ENCODE measurements at places on chromosomes 12 and 14. TPM values are rescaled to one million over a fixed set of nuclear protein-coding genes. Genes with fewer than 3 reads are reported as not detected.

- no peak for DNase-seq
Measured at GRCh38 chr14:67882986-67883555, 63.5 kb downstream of the RAD51B start.

GRCh38 chr14:23670481-23670880, 34.3 kb downstream of the DHRS2 start:
- DNase-seq = no peak

DNA sequence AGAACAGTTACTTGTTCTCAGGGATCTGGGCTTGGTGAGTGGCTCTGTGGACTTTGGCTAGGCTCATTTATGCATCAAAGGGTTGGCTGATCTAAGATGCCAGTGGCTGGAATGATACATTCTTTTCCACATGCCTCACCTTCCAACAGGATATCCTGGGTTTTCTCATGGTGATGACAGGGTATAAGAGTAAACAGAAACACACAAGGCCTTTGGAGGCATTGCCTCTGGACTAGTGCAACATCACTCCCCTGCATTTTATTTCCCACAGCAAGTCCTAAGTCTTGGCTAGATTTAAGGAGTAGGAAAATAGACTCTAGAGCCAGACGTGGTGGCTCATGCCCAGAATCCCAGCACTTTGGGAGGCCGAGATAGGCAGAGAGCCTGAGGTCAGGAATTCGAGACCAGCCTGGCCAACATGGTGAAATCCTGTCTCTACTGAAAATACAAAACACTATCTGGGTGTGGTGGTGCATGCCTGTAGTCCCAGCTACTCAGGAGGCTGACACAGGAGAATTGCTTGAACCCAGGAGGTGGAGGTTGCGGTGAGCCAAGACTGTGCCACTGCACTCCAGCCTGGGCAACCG, 47.9 kb downstream of the RPH3A start:
- DNase-seq = no peak

GZMB gene
- 0.62 TPM for total RNA-seq

DNA sequence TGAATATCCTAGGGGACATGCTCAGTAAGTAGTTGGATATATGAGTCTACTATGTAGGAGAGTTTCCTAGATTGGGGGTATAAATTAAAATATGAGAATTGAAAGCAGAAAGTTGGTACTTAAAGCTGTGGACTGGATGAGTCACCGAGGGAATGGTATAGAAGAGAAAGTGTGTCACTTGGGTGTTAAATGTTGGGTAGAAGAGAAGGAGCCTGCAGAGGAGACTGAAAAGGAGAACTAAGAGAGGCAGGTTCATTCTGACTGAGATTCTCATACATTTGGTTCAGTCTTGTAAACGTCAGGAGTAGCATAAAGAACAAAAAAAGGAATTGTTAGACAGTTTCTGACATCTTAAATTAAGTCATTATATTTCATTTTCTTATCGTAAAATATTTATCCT, 19.9 kb downstream of the LRRC9 start:
- no peak for DNase-seq

MIP gene
- total RNA-seq = not detected

KCNJ8 gene
- 11.1 TPM for total RNA-seq

DNA sequence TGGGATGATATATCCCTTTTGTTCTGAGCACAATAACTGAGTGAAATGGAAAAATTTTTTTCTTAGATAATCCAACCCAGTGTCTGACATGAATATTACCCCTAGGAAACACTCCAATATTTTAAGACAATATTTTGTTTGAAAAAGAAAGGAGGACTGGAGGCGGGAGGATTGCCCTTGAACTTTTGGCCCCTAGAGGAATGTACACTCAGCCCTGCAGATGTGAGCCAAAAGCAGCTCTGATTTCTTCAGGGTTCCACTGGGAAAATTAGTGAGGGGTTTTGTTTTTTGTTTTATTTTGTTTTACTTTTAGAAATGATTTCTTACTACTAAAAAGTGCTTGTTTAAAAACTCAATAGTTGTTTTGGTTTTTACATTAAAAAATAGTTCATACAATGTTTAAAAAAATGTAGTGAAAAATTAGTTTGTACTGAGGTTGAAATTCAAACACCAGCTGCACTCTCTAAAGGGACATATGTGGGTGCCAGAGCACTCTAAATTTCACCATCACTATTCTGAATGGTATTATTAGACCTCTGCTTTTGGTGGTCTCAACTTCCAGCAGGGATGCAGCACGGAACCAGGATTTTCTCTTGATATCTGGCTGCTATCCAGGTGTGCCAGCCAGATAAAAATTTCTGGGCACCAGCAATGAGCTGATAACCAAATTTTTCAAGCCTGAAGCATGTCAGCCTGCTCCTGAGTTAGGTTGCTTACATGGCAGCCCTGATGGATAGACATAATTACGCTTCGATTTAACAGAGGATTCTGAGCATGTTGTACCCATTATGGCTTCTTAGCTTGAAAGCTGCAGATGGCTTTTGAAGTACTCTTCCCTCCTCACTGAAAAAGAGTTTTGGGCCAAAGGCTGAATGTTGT, 141.9 kb downstream of the ANO6 start:
- no peak for DNase-seq

ST8SIA1 gene
- 2.5 TPM for total RNA-seq

DNA sequence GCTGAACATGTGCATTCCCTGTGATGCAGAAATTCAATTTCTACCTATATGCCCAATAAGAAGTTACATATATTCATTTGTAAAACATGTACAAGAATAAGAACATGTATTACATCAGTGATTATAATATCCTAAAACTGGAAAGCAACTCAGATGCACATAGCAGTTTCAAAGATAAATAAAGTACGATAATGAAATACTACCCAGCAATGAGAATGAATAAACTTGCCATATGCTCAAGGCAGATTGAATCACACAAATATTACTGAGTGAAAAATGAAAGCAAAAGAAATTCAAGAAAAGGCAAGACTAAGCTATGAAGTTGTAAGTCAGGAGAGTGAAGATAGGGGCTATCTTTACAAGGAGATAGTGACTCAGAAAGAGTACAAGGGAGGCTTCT, 345.3 kb upstream of the OR4E1 start:
- no peak for DNase-seq

DNA sequence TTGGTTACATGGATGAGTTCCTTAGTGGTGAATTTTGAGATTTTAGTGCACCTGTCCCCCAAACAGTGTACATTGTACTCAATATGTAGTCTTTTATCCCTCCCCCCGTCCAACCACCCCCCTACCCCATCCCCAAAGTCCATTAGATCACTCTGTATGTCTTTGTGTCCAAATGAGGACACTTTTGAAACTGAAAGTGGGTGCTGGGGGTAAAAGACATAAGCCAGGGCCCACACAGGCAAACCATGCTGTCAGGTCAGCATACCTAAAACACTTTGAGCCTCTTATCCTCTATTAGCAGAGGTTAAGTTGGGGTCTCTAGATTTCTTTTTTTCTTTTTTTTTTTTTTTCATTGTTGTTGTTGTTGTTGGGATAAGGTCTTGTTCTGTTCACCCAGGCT, 31.3 kb upstream of the KICS2 start:
- no peak for DNase-seq

DNA sequence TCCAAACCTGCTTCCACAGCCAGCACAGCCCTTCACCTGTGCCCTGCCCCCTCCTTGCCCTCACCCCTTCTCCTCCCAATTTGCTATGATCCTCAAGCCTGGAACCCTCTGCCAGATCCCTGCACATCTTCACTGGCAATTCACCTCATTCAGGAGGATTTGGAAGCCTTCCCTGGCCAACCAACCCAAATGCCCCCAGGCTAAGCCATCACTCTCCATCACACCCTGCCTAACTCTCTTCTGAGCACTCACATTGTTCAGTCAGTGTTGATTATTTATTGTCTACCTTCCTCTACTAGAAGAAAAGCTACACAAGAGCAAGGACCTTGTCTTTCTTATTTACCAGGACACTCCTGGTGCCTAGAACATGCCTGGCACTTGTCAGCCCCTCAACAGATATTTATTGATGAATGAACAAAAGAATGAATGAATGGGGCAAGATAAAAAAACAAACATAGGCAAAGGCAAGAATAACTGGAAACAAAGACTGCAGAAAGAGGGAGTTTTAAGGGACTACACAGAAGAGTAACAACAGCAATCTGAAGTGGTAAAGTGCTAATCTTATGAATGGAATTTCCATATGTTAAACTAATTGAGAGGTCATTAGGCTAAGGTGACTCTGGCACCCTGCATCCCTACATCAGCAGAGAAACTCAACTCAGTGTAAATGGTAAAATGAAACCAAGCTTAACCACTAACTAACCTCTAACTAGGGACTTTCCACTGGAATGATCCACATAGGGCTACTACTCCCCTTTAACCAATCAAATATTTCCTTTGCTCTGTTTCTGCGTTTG, 33.4 kb downstream of the TMTC1 start:
- DNase-seq = no peak

GLI1 gene
- total RNA-seq = not detected

DNA sequence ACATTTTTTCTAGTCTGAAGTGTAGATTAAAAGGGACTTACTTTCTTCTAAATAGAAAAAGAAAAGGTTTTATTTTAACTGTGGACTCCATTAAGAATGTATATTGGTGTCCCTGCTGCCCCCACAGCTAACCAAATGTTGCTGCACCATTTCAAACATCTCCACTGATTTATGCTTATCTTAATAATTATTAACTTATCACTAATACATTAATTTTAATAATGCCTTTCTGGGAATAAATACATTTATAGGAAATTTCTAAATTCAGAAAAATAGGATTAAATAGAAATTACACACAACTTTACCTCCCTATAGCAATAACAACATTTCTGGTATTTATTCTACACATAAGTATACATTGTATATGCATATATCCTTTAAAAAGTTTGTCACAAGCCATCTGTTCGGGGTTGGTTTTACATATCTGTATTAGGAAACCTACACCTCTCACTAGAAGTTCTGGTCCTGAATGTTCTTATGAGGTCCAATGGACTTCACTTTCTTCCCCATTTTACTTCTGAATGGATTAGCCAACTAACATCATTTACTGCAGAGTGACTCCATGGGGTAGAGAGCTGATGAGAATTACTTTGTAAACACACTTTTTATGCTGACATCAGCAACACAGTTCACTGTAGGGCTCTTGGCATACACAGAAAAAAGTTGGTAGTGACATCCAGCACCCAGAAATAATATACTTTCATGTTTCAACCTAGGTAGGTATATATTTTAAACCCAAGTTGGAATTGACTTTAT, 9.4 kb upstream of the SELPLG start:
- DNase-seq = no peak

DNA sequence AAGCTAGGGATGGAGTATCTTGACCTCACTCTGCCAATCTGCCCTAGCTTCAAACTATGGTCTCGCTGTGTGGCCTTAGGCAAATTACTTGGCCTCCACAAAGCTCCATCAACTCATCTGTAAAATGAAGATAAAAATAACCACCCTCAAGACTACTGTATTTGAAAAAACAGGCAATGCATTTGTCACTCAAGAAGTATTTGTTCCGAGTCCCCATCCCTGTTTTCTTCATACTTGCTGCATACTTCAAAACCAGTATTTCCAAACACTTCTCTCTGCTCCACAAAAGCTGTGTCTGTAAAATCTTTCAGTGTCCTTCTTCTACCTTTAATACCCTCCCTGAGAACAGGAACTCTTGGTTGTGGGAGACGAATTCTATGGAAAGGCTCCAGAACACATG, 47.9 kb downstream of the GTF2A1 start:
- DNase-seq = no peak

- DNase-seq = no peak
Measured at GRCh38 chr12:30438601-30439041, 257.0 kb downstream of the IPO8 start.

GRCh38 chr12:75842090-75842489, 189.5 kb downstream of the PHLDA1 start:
- no peak for DNase-seq
